Left colon (tissue), 2 donors: ENCODE measurements at places on chromosomes 7 and 10. TPM values are rescaled to one million over a fixed set of nuclear protein-coding genes. Genes with fewer than 3 reads are reported as not detected.

ANAPC16 gene
- 83.8 TPM for total RNA-seq

LRRD1 gene
- total RNA-seq: 0.18 TPM

- peak; percentile 39 for DNase-seq
Measured at GRCh38 chr7:112449353-112449752, 907 bp upstream of the IFRD1 start.

DNA sequence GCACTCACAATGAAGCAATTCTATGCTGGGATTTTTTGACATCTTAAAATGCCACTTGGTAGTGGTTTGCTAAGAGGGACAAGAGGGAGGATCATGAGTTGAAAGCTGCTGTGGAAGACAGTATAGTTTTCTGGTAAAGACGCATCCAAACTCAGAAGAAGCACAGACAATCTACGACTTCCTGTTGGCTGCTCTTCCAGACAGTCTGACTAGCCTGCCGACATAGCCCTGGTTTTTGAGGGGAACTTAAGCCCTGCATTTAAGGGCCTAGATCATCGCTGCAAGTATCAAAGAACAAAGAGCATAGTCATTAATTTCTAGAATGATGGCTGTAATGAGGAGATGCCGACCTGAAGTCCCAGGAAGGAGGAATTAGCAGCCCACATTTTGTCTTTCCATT, 99.9 kb upstream of the IKZF1 start:
- no peak for DNase-seq

DNA sequence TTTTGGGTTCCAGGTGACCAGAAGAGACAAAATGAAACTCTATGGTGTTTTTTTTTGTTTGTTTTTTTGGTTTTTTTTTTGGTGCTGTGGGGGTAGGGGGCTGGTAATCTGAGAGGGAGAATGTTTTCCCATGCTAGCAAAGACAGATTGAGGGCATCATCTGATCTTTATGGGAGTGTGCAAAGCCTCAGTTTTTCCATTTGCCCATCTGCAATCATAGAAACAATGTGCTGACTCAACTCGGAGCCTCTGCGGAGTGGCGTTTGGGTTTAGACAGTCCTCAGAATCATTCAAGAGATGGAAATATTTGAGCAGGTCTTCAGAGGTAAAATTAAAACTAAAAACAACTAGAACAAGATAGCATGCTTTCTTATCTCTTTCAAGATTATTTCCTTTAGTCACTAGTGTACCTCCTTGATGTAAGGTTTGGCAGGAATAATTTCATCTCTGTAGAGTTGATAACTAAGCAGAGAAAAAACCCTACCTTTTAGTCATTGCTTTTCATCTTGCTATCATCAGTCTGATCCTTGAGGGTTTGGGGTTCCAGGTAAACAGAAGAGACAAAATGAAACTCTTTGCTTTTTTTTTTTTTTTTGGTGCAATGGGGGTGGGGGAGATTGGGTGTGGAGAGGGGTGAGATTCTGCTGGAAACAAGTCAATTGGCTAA, 18.0 kb downstream of the CNNM2 start:
- DNase-seq: no peak

DNA sequence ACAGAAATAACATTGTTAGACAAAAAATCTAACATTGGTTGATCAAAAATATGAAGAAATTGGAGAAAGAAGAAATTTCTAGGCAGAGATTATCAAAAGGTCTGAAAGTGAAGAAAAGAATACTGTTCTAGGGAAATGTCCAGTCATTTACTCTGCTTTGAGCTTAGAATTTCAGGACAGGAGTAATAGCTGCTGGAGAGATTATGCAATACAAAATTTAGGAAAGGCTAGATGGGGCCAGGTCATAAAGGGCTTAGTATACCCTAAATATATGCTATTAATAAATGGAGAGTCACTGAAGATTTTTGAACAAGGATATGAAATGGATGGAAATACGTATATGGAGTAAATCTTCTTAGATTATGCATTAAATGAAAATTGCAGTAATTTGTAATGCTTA, 279.2 kb downstream of the CACNA2D1 start:
- DNase-seq: no peak

DNA sequence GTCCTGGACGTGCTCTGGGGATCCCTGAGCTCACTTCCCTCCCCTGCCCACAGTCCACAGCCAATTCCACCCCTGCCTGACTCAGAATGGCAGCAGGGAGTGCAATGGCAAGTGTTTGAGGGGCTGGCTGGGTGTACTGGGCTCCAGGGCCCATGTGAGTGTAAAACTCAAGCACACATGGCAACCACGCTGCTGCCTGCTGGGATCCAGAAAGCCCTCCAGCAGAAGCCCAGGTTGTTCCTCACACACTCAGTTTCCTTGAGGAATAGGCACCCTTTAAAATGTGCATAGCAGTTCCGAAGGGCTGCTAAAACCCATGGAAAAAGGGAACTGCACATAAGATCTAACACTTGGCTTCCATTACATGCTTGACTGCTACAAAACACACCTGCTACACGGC, 11.3 kb upstream of the ATP6V0A4 start:
- DNase-seq: no peak

- no peak for DNase-seq
Measured at GRCh38 chr10:17053061-17053460, 76.5 kb downstream of the CUBN start.

DNA sequence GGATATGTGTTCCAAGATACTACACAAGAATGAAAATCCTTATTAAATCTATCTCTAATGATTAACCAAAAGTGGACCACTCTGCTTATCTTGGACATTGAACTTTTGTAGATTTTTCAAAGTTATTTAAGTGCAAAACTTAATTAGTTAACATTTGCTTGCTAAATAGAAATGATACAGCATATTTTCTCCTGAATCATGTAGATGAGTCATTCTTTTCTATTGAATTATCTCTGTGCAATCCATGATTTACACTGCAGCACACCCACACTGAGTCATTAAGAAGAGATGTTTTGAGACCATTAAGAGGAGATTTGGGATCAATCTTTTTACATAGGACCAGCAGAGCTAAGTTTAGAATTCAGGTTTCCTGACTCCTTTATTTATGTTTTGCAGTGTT, 6.6 kb upstream of the ABCC2 start:
- DNase-seq: no peak

SUN3 gene
- not detected for total RNA-seq

GRCh38 chr10:85921789-85922188, 444.8 kb downstream of the GRID1 start:
- DNase-seq: no peak

- DNase-seq: no peak
Measured at GRCh38 chr10:2076528-2076927, 339.2 kb upstream of the ADARB2 start.

- DNase-seq: no peak
Measured at GRCh38 chr7:112487457-112488263, 6.9 kb downstream of the LSMEM1 start.

GRCh38 chr7:87234949-87235348, 15.4 kb upstream of the TMEM243 start:
- no peak for DNase-seq

GRCh38 chr7:17171427-17171826, 127.0 kb upstream of the AHR start:
- no peak for DNase-seq
